ENCODE measurements at places on chromosomes 11 and 22.

- DNase-seq: peak; percentile 45
These were observed 1.6 kb upstream of the BCR start for GRCh38 chr22:23178512-23179254.

DNA sequence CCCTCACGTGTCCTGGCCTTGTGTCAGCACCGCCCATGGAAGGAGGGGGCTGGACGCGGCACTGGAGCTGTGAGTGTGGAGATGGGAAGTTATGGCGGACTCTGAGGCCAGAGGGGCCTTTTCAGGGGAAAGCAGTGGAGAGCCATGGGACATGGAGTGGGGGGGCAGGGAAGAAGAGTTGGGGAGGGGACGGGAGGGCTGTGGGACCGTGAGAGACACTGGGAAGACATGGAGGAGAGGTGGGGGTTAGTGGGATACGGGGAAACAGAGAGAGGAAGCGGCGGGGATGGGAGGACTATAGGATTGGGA lies 58.2 kb downstream of the FBXO7 start:
- no peak for DNase-seq

GRCh38 chr11:115256397-115257197 lies 247.6 kb downstream of the CADM1 start:
- DNase-seq: no peak

- DNase-seq: no peak
These were observed 107.6 kb downstream of the CCDC34 start for GRCh38 chr11:27255447-27255828.

GRCh38 chr11:59841514-59841913 lies 3.8 kb downstream of the CBLIF start:
- no peak for DNase-seq

GRCh38 chr11:67452141-67452952 lies at the start of gene GPR152:
Gene GPR152 (minus strand): TSS chr11:67452729. CDS start chr11:67452724, 5 bp downstream.
- DNase-seq: no peak

- no peak for DNase-seq
These were observed 40.0 kb upstream of the RTL6 start for GRCh38 chr22:44538051-44538450.

All from T47D (cell line).